NCI-H187 treated with DMSO at 0.1 percent for 48 hours (cell line): ENCODE measurements at places on chromosomes 7 and 10.

DNA sequence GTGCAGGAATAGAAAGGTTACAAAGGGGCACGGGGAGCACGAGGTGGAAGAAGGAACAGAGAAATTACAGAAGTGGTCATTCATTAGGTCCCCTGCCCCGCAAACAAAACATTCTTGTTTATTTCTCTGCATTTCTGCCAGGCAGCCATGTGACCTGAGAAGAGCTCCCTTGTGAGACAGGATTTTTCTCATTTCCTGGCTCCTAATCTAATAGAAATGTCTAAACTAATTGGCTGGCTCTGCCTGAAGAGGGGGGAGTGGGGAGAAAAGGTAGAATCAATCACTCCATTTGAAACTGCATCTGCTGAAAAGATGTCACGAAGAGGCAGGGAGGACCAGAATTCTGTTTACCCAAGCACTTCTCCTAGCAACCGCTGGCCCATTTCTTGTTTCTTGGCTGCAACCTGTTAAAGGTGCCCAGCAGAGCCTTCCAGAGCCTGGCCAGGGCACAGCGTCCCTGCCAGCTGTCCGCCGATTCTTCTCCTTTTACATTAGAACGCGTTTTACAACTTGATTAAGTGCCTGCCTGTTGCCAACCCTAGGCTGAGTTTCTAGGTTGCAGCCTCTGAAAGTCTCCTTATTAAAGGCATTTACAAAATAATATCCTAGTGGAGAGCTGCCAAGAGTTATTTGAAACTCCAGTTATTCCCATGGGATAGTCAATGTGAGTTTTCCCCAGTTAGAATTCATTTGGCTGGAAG is 1227.6 kb downstream of the TYW1 start:
- peak; percentile 87 for DNase-seq

DNA sequence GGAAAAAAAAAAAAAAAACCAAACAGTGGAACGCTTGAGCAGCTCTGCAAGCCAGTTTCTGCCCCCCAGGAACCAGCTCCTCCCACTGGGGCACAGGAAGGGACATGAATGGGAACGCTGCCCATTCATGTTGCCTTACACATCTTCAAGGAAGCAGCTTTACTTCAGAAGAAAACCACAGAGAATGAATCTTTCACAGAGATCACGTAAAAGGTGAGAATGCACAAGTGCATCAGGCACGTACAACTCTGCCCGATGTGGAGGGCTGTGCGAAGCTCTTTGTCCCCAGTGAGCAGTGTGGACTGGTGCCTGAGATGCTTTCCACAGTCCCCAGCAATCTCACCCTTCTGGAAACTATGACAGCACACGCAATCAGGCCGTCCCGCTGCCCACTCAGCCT is 106.2 kb downstream of the DLG5 start:
- DNase-seq = no peak

DNA sequence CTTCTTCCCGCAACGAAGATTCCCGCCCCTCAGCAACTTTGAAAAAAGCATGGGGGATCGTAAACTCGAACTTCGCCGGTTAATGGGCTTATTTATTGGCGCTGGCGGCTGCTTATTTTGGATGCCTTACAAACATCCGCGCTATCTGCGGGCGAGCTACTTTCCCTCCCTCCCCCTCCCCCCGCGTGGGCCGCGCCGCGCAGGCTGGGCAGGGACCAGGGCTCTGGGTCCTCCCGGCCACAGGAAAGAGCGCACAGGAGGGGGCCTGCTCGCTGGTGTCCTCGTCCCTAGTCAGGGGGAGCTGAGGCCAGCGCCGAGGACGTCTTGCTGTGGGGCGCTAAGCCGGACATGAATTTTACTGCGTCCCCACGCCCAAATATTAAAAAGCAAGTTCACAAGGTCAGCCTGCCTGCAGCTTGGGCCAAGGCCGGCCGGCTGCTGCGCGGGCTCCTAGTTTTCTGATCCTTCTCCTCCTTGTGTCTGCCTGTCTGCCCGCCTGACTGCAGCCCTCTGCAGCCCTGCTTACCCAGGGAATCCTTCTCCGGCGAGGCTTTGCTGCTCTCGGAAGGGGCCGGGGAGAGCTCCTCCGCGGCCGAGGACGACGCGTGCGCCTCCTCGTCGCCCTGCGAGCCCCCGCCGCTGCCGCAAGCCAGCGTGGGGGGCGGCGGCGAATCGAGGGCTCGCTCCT is 1.2 kb downstream of the HOXA10 start:
- no peak for DNase-seq

DNA sequence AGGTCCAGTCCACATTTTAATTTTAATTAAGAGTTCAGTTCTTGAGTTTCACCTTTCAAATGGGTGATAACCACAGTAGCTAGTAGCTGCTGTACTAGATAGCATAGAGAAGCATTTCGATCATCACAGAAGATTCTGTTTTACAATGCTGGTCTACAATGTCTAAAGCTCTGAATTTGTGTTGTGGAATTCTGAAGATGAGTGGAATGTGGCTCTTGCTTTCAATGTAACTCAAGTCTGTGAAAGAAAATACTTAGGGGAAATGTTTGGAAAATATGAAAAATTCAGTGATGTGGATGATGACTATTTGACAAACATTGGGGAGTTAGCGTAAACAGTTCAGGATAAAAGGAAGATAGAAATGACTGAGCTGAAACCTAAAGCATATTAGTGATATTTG is 139.4 kb downstream of the GNAT3 start:
- no peak for DNase-seq

- no peak for DNase-seq
These were observed 996 bp downstream of the ADAM12 start for GRCh38 chr10:126387041-126387921.

DNA sequence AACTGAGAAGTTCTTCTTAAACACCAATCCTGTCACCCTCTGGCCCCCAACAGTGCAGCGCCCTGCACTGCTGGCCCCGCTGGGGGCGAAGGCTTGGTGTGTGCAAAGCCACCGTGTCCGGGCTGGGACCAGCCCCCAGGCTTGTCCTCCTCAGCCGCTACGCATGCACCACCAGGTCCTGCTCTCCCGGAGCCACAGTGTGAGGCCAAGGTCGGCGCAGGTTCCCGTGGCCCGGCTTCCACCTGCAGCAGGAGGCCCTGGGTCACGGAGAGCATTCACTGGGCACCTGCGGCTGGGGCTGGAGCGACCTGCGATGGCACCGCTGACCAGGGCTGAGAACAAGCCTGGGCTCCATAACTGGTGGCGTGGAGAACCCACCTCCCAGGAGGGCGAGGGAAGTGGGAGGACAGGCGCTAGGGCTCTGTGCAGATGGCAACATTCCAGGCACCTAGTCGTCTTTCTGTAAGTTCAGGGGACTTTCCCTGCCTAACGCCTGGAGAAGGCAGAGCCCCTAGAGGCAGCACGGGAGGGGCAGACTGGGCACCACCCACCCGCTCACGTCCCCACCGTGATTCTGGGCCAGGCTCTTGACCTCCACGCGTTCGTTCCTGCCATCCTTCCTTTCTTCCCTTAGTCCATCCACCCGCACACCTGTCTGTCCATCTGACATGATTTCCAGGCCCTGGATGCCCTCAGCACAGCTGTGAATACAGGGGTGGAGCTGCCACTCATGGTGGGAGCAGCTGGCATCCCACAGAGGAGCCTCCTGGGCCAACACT is 271.6 kb downstream of the ELFN1 start:
- DNase-seq = no peak

DNA sequence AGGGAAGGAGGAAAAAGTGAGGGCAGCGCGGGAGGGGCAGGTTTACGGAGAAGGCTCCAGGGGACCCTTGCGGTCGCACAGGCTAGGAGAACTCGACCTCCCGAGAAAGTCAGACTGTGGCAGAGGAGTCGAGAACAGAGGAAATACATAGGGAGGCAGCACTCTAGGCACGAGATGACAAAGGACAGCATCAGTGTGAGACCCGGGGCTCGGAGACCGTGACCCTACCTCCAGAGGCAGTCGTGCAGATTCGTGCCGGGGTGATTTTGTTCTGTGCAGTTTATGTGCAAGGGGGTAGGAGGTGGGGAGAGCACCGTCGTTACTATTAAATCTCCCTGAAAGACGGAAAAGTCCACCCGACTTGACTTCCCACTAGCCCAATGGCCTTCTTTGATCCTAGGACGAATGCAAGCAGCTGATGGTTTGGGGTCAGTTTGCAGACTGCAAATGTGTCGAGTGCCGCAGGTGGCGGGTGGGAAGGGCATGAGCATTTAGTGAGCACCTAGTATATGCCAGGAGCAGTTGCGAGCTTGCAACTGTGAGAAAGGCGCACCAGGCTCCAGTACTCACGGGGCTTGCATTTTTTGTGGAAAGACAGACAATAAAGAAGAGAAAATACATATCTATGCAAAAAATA is 674 bp upstream of the OSBPL3 start:
- DNase-seq = no peak

- DNase-seq = no peak
These were observed 103.6 kb upstream of the EGR2 start for GRCh38 chr10:62919776-62920175.

- DNase-seq = no peak
These were observed 52.3 kb downstream of the HECW1 start for GRCh38 chr7:43164757-43165156.

- no peak for DNase-seq
These were observed 2.0 kb downstream of the OR13A1 start for GRCh38 chr10:45313264-45313873.

- DNase-seq = peak; percentile 100
These were observed 474.6 kb downstream of the GRM8 start for GRCh38 chr7:126778101-126778500.

- DNase-seq = no peak
These were observed 10.4 kb downstream of the CHRM2 start for GRCh38 chr7:136878878-136879277.

- no peak for DNase-seq
These were observed 283.7 kb upstream of the HGF start for GRCh38 chr7:82053453-82054032.

GRCh38 chr7:116499168-116500077 is at the start of gene CAV2:
Gene CAV2 (plus strand): TSS chr7:116499738. CDS start chr7:116499782, 44 bp downstream.
- no peak for DNase-seq

- no peak for DNase-seq
These were observed 90.8 kb downstream of the KIAA1217 start for GRCh38 chr10:24299578-24300260.

GRCh38 chr10:114526504-114527238 is 122.4 kb upstream of the AFAP1L2 start:
- no peak for DNase-seq

DNA sequence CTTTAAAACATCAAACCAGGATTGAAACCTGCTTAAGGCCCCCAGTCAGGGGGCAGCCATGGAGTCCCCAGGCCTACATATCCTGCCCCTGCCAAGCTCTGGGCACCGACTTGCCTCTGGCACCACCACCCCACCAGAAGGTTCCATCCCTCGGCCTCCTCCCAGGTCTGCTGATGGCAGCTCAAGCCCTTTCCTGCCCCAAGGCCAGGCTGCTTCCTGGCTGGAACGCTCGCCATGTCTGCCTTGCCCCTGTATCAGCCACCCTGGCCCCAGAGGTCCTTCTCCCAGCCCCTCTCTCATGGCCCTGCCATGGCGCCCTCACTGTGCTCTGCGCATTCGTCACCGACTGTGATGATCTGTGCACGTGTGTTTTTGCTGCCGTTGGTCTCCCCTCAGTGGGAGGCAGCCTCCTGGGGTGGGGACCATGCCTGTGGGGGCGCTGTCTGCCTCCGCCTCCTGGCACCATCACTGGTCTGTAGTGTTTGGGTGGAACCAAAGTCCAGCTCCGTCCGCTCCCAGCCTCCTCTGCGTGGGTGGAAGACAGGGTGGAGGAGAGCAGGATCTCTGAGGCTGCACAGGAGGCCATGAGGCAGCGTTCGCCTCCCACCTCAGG is 3.2 kb downstream of the DPYSL4 start:
- no peak for DNase-seq

DNA sequence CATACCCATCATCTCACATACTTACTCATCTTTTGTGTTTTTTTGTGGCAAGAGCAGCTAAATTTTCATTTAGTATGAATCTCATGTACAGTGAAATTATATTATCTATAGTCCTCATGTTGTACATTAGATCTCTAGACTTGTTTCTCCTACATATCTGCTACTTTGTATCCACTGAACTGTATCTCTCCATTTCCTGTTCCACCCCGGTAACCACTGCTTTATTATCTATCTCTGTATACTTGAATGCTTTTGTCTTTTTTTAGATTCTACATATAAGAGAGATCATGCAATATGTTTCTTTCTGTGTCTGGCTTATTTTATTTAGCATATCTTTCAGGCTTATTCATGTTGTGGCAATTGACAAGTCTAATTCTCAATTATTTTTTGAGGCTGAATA is 125.1 kb downstream of the ANKRD7 start:
- no peak for DNase-seq

DNA sequence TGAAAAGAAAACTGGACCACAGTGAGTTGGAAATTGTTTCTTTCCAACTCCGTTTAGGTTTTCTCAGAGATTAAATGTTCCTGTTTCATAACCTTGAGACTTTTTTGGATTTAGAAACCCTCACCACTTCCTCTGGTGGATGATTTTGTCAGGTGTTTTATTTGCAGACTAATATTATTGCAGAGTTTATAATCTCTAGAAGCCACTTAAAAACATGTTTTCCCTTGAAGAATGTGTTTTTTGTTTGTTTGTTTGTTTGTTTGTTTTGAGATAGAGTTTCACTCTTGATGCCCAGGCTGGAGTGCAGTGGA is 520 bp upstream of the MICU1 start:
- DNase-seq = no peak

- no peak for DNase-seq
These were observed 201.0 kb downstream of the FRMD4A start for GRCh38 chr10:14129770-14130169.

DNA sequence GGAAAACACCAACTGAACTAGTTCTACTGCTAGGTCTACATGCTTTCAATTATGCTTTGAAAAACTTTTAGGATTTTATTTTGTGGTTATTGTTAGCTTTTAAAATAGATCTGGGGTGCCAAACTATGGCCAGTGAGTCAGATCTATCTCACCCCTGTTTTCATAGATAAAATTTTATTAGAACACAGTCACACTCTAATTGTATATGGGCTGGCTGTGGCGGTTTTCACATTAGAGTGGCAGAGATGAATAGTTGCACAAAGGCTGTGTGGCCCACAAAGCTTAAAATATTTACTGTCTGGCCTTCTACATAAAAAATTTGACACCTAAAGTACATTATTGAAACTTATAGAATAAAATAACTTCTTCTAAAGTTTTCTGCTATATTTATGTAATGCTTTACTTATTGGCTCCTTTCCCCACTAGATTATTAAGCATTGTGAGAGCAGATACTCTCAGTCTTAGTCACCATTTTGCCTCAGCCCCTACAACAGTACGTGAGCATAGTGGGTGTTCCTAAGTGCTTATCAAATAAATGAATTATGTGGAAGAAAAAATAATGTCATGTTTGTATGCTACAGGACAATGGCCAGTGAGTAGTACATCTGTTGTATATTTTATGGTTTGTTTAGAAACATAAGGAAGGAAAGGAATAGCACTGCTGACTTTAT is 5.4 kb upstream of the SUV39H2 start:
- DNase-seq = no peak

DNA sequence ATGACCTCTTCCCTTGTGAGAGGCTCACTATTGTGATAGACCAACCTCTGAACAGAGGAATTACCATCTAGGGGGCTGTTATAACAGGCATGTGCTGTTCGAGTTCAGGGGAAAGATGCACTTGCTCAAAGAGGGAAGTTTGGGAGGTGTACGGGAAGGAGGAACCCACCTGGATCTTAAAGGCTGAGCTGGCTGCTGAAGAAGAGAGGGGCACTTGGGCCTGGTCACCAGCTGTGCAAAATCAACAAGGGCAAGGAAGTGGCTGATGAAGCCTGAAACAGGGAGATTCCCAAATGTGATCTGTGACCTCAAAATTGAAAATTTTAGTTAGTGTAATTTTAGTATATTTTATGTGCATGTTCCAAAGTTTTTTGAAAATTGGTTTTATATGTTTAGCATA is 407.2 kb downstream of the AUTS2 start:
- DNase-seq = no peak
